ENCODE measurements at places on chromosomes 5 and 9.

GRCh38 chr9:109474170-109474569 lies 23.9 kb downstream of the PTPN3 start:
- DNase-seq, result no peak

DNA sequence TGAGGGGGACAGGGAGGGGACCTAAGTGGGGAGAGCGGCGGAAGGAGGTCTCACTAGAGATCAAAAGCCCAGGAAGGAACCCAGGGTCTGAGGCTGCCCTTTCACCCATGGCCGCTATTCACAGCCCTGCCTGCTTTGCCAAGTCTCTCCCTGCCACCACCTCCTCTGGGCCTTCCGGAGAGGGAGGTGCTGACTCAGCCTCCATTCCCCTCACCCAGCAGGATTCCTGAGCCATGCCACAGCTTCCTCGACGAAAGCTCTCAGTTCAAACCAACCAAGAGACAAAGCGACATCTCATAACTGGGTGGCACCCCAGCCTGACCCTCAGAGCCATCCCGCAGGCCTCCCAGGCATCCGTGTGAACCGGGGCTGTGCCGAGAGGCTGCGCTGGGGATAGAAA lies 36.7 kb downstream of the PAX5 start:
- DNase-seq, result no peak

DNA sequence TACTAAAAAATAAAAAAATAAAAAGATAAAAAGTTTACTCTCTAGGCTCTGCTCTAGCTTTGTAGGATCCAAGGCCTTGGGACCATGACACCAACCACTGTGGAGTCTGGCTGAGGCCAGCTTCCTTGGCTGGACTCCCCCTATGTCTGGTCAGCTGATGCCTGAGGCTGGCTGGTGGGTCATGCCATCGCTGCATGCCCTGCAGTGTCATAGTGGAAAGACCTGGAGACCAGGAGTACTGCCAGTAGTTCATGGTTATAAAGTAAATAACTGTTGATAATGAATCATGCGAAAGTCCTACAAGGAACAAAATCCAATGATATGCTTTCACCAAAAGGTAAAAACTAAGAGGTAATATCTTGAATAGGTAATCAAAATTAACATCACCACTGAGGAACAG lies 43.2 kb downstream of the GARNL3 start:
- no peak for DNase-seq

GRCh38 chr9:6897898-6898302 lies 140.1 kb downstream of the KDM4C start:
- no peak for DNase-seq

- DNase-seq, result no peak
Measured at GRCh38 chr9:15272377-15272928, 34.6 kb downstream of the TTC39B start.

DNA sequence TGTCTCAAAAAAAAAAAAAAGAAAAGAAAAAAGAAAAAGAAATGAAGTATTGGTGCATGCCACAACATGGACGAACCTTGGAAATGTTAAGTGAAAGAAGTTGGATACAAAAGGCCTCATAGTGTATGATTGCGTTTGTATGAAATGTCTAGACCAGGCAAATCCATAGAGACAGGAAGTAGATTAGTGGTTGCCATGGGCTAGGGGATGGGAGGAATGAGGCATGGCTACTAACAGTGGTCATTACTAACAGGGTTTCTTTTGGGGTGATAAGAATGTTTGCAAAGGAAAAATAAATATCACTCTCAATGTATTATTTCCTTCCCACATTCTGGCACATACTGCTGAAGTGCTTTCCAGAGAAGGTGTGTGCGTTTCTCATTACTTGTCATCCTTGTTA lies 44.1 kb downstream of the UGCG start:
- DNase-seq, result no peak

DNA sequence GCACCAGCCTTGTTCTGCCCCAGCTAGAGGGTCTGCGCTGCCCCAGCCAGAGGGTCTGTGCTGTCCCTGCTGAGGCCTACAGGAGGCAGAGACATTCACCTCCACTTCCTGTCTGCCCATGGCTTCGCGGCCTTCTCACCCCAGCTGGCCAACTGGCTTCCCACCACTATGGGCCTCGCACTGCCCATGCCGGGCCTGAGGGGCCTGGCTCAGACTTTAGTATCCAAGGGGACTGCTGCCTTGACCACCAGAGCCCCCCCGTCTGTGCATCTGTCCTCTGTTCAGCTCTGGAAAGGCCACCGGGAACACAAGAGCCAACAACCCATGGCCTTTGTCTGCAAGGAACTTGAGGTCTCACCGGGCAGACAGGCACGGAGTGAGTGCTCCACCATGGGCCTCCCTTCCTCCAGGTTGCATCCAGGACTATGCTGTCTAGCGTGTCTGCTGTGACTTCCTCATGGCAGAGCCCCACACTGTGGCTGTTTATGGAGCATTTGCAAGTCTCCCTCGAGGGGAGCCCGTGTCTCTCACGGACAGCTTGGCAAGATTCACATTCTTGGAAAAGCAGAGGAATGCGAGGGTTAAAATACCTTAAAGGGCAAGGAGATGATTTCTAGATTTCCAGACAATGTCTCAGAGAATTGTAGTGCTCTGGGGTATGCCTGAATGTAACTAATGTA lies 1.7 kb downstream of the DCANP1 start:
- no peak for DNase-seq

- DNase-seq, result no peak
Measured at GRCh38 chr5:84237126-84237525, 147.6 kb downstream of the EDIL3 start.

- no peak for DNase-seq
Measured at GRCh38 chr5:88145221-88145610, 123.4 kb downstream of the TMEM161B start.

DNA sequence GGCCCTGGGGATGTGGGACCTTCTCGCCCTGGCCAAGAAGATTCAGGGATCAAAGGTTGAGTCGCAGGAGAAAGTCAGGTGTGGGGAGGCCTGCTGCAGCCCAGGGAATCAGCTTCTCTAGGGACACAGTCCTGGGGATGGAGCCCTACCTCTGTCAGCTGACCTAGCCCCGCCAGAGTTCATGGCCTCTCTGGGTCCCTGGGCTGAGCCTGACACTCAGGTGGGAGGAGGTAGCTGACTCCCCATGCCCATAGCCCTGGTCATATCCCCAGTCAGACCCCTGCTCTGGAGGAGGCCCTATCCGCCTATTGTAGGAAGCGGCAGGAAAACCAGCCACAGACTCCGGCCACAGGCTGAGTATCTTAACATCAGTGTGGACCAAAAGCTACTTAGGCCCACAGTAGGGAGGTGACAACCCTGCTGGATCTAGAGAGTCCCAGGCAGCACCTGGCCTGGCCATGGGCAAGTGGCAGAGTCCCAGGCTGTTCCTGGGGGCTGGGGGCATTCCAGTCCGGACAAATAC lies 15.0 kb upstream of the MRNIP start:
- DNase-seq, result no peak

- no peak for DNase-seq
Measured at GRCh38 chr5:77990020-77990419, 213.9 kb upstream of the TBCA start.

DNA sequence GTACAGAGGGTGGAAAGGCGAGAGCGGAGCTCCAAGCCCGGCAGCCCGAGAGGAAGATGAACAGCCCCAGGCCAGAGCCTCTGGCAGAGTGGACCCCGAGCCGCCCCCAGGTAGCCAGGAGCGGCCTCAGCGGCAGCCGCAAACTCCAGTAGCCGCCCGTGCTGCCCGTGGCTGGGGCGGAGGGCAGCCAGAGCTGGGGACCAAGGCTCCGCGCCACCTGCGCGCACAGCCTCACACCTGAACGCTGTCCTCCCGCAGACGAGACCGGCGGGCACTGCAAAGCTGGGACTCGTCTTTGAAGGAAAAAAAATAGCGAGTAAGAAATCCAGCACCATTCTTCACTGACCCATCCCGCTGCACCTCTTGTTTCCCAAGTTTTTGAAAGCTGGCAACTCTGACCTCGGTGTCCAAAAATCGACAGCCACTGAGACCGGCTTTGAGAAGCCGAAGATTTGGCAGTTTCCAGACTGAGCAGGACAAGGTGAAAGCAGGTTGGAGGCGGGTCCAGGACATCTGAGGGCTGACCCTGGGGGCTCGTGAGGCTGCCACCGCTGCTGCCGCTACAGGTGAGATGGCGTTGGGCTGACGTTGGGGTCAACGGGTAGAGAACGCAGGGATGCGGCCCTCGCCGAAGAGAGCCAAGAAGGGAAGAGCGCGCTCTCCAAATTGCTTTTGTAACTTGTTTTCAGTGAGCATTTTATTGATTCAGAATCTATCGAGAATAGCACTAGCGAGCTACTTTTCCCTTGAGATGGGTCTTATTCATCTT lies at the start of gene PTGER4:
Gene PTGER4 (plus strand): TSS at position 3 of the 769 bp plus-strand sequence. CDS start 1,079 bp downstream, outside the sequence.
- no peak for DNase-seq

- no peak for DNase-seq
Measured at GRCh38 chr5:168746893-168747640, 167.9 kb upstream of the PANK3 start.

- no peak for DNase-seq
Measured at GRCh38 chr5:8710426-8710930, 835.4 kb downstream of the SEMA5A start.

GRCh38 chr5:136656811-136657210 lies 291.5 kb upstream of the TRPC7 start:
- DNase-seq, result no peak

DNA sequence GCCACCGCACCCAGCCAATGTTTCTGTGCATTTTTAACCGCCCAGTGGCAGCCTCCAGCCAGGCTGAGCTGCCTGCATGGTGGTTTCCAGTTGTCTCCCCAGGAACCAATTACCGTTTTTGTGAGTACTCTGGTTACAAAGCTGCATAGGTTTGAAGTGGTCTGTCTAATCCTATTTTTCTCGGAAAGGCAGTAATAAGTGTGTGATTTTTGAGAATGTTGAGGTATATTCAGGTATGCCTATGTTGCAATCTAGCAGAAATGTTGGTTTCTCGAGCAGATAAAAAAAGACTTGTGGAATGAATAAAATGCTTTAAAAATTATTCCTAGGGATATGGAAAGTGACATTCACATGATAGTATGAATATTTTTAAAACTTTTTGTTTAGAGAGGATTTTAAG lies 41.5 kb upstream of the ANKH start:
- peak; percentile 88 for DNase-seq

- DNase-seq, result peak; percentile 38
Measured at GRCh38 chr5:1516615-1517601, 6.9 kb downstream of the LPCAT1 start.

DNA sequence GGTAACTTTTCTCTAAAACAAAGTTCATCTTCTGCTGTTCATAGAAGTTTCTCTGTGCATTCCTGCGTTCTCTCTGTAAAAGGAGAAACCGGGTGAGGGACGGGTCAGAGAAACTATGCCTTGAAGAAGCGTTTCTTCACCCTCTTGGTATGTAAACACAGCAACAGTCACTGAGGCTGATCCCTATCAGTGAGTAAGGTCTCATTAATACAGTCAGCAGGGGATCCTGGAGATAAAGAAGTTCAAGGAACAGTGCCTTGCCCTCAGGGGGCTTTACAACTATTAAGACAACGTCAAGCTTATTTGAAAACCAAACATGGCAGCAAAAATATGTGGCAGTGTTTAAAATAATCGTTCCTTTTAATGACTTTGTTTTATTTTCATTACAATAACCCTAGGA lies 202.9 kb upstream of the IL12B start:
- no peak for DNase-seq

- no peak for DNase-seq
Measured at GRCh38 chr5:40681363-40682153, 1.8 kb downstream of the PTGER4 start.

DNA sequence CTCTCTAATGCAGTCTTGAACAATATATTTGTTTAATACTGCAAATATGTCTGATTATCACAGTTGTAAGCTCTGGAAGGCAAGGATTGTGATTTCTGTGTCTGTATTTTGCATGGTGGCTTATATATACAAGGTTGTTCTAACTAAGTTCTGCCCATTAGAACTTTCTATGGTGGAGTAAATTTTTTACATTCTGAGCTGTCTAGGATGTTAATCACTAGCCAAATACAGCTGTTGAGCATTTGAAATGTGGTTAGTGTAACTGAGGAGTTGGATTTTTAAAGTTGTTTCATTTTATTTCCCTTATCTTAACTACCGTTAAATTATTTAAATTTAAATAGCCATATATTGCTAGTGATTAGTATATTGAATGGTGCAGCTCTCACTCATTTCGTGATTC lies 64.3 kb upstream of the DMRTA1 start:
- no peak for DNase-seq

DNA sequence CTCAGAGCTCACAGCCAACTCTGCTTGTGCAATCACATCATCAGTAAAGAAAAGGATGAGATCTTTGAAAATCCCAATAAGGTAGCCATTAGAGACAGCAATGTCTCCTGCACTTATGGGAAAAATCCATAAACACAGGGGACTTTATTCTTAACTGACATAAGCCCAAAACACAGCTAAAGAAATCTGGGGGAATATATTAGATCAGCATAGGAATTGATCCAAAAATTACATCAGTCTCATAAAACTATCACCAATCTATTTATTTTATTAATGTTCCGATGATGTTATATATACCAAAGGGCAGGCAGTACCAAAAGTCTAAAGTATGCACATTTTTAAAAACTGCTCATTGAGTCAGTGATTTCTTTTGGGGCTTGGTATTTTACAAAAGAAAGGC lies 6.9 kb downstream of the MRPS27 start:
- DNase-seq, result no peak

DNA sequence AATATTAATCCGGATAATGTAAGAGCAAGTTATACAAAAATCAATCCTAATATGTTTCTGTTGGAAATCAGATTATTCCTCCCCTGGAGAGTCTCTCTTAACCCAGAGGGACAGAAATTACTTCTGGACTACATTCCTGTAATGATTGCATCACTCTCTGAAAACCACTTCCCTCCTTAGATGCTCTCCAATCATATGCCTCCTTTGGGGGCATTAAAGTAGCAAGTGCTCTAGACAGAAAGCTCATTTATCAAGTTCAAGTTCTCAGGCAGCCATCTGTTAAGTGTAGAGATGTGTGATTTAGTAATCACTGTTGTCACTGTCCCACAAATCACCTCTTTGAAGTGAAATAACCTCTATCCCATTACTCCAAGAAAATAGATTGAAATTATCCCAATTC lies 247.1 kb downstream of the SLCO4C1 start:
- DNase-seq, result no peak

DNA sequence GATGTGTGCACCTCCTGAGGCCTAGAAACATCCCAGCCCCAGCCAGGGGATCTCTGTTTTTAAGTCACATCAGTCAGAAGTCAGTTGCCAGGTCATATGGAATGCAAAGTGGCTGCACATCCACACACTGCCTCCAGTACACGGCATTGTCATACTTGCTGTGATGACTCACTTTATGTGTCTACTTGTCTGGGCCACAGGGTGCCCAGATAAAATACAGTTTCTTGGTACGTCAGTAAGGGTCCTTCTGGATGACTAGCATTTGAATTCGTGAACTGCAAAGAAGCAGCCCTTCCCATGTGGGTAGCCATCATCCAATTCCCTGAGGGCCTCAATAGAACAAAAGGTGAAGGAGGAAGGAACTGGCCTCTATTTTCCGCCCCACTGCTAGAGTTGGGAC lies 27.7 kb downstream of the AUH start:
- no peak for DNase-seq

GRCh38 chr9:124511426-124511840 lies 4.2 kb upstream of the NR5A1 start:
- DNase-seq, result no peak
